WTC11 (cell line): ENCODE measurements at places on chromosomes 5 and 9.

DNA sequence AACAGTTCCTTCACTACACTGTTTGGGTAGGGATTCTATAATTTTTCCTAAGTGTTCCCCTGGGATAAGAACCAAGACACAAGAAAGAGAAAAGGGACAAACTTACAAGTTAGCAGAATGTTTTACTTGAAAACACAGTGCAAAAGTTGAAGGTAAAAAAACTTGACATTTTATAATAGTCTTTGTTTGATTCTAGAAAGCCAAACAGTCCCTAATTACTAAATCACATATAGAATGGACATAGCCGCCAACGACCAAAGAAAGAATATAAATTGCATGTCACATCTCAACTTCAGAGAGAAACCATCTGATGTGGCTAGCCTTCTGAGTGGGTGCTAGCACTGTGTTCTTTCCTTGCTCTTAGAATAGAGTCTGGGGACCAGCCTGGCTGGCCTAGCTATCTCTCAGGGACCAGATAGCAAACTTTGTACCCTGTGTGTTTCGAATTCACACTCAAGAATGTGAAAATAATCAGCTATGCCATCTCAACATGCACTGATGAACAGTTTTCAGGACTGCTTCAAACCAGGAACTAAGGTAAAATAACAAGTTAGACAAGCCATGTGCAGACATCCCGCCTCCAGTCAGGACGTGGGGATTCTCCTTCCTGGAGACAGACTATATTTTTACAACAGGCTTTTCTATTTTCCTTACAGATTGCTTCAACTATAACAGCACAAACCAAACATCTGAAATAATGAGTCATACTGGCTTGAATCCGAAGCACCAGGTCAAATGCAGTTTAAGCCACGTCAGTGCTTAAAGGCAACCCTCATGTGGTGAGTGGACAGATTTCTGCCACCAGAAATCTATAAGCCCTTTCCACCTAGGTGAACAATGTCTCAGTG, 53.7 kb downstream of the LHFPL2 start:
- DNase-seq: no peak

- DNase-seq: no peak
These were observed 568.5 kb downstream of the PDE4D start for GRCh38 chr5:59325070-59325469.

DNA sequence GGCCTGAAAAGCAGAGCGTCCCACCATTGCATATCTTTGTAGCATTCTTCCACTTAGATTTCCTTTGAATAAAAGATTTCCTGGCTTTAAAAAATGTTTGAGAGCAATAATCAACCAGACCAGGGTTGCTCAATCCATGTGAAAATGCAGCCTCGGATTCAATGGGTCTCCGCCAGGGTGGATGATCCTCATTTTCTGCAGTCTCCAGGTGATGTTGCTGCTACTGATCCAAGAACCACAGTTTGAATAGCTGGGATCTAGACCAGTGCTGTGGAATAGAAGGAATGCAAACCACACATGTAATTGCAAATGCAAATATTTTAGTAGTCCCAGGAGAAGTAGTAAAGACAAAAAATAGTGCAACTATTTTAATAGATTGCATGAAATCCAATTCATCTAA, 317.6 kb downstream of the IRX1 start:
- no peak for DNase-seq

GRCh38 chr5:15450949-15451348, 49.0 kb upstream of the FBXL7 start:
- DNase-seq: no peak

GRCh38 chr9:27475057-27475595, 49.0 kb upstream of the IFNK start:
- DNase-seq: no peak

DNA sequence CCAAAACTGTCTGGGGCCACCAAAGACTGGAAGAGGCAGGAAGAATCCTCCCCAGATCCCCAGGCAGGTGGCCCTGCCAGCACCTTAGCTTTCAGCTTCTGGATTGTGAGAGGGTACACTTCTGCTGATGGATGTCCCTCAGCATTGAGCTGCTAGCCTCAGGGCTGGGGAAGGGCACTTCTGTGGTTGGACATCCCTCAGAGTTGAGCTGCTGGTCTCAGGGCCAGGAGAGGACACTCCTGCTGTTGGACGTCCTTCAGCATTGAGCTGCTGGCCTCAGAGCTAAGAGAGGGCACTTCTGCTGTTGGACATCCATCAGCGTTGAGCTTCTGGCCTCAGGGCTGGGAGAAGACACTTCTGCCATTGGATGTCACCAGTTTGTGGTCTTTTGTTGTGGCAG, 83.8 kb upstream of the FCN1 start:
- DNase-seq: no peak

DNA sequence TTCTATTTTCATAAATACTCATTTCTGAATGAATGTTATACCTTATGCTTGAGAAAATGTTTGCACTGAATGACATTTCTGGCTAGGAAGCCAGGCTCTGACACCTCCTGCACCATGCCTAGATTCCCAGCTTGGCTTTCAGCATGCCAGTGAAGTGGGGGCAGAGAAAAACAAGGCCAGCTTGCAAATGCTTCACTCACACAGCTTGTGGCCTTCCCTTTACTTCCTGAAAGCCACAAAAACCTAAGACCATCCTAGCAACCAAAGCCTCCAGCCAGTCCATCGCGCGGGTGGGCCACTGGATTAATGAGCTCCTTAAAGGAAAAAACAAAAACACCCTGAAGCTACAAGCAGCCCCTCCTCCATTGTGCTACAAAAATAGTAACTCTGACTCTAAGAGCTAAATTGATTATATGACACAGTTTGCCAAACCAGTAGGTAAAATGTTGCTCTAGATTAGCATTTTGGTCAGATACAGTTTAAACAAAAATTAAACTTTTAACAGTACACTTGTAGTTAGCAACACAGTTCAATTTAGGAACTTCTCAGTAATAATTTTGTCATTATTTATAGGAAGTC, 159.9 kb downstream of the TSSK1B start:
- peak; percentile 37 for DNase-seq

DNA sequence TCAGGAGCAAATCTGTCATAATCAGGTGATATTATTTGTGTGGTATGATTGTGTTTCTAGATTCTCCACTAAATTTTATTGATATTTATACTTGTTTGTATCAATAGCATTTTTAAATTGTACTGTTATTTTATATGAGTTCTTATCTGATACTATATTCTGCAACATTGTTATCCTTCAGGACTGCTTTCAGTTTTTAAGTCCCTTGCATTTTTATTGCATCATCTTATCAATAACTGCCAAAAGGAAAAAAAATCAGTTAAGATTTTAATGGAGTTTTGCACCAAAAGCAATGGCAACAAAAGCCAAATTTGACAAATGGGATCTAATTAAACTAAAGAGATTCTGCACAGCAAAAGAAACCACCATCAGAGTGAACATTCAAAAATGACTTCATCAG, 741.3 kb upstream of the CTNND2 start:
- no peak for DNase-seq

GRCh38 chr5:81247441-81247972, 14.4 kb downstream of the CKMT2 start:
- no peak for DNase-seq

- DNase-seq: no peak
These were observed 2.3 kb downstream of the FAM170A start for GRCh38 chr5:119631660-119632059.

DNA sequence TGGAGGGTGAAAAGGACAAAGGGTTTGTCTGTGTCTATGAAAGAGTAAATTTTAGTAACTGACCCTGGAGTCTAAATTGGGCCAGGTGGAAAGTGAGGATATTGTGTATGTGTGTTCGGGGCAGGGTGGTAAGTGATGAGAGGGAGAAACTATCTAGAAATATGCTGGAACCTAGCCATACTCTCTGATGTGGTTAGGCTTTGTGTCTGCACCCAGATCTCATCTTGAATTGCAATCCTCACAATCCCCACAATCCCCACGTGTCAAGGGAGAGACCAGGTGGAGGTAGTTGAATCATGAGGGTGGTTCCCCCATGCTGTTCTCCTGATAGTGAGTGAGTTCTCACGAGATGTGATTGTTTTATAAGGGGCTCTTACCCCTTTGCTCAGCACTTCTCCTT, 60.6 kb downstream of the COMMD10 start:
- no peak for DNase-seq

DNA sequence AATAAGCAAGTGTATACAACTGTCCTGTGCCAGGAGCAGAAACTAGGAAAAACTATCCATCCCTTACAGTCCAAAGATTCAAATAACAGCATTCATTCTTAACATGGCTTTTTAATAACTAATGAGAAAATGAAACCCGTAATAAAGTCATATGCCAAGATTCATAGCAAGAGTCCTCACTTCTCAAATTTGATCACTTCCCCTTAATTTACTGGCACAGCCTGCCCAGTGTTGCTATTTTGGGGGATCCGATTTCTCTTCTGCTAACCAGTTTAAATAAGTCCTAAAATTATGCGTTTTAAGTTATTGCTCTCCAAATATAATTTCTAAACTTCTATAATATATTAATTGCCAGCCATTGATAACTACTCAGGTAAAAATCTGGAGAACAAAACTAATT, 177.0 kb upstream of the PTGER4 start:
- DNase-seq: no peak

GRCh38 chr5:204966-205670, 12.8 kb downstream of the CCDC127 start:
- DNase-seq: no peak
